Large intestine (tissue), 12 donors: ENCODE measurements at places on chromosomes 16 and 17. TPM values are rescaled to one million over a fixed set of nuclear protein-coding genes. Genes with fewer than 3 reads are reported as not detected.

Gene TSPOAP1
- polyA plus RNA-seq = 17.2 TPM

Gene CX3CL1
- polyA plus RNA-seq = 30.6 TPM

Gene NOG
- polyA plus RNA-seq = 3.0 TPM

Gene KIF2B
- polyA plus RNA-seq = not detected

Gene TP53TG3F
- polyA plus RNA-seq = not detected

Gene SLC12A3
- polyA plus RNA-seq = 0.21 TPM

Gene NF1
- polyA plus RNA-seq = 25.9 TPM

Gene NAGS
- 37.5 TPM for polyA plus RNA-seq

Gene HAPSTR1
- 31.4 TPM for polyA plus RNA-seq

Gene ZDHHC7
- 49.8 TPM for polyA plus RNA-seq

Gene ALOX15B
- 0.46 TPM for polyA plus RNA-seq

Gene SCN4A
- 0.22 TPM for polyA plus RNA-seq

Gene MGAT5B
- polyA plus RNA-seq = 1.4 TPM

Gene CHAD
- polyA plus RNA-seq = 5.9 TPM

Gene KRT33A
- polyA plus RNA-seq = not detected

Gene TBX4
- 0.10 TPM for polyA plus RNA-seq

Gene RFFL
- polyA plus RNA-seq = 31.1 TPM

Gene FOXN1
- polyA plus RNA-seq = 0.04 TPM

Gene ZNF385C
- 1.4 TPM for polyA plus RNA-seq
